ENCODE measurements at places on chromosomes 2 and 18. TPM values are rescaled to one million over a fixed set of nuclear protein-coding genes. Genes with fewer than 3 reads are reported as not detected.

GRCh38 chr2:40448476-40449079 lies 3.3 kb downstream of the SLC8A1 start:
- H3K27ac ChIP-seq: no peak overlapping the region
- no peak overlapping the region for H3K4me3 ChIP-seq
- H3K4me1 ChIP-seq: peaks cover 11% of the 10 kb centered on the region
- H3K36me3 ChIP-seq: no peaks in the 10 kb centered on the region

DNA sequence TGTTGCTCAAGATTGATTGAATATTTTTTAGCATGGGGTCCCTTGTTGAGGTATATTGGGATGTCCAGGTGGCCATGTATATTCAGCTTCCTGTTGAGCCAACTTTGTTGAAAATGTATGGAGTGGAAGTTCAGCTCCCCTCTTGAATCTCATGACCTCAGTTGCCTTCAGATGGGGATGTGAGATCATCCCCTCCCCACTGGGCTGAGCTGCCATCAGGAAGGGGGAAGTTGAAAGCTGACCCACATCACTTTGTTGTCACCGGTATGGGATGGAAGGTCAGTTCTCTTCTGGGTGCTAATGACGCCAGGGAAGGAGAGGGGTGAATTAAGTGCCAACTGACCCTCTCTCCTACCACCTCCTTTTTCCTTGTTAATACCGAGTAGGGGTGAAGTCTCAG lies 33.9 kb downstream of the ACOXL start:
- H3K27me3 ChIP-seq: peaks cover 24% of the 10 kb centered on the region
- H3K4me1 ChIP-seq: peaks cover 15% of the 10 kb centered on the region
- no peak for DNase-seq
- H3K4me3 ChIP-seq: no peak overlapping the region

GRCh38 chr2:160331258-160332025 lies 131.4 kb upstream of the ITGB6 start:
- peaks cover 16% of the 10 kb centered on the region for H3K4me1 ChIP-seq
- no peaks in the 10 kb centered on the region for H3K36me3 ChIP-seq
- H3K27ac ChIP-seq: no peak overlapping the region
- no peaks in the 10 kb centered on the region for H3K27me3 ChIP-seq
- H3K4me3 ChIP-seq: no peak overlapping the region

- no peak overlapping the region for H3K27ac ChIP-seq
- H3K27me3 ChIP-seq: no peaks in the 10 kb centered on the region
- H3K4me3 ChIP-seq: no peak overlapping the region
- no peaks in the 10 kb centered on the region for H3K36me3 ChIP-seq
- no peak for DNase-seq
- no peaks in the 10 kb centered on the region for H3K4me1 ChIP-seq
Observed at GRCh38 chr2:156826341-156826933, 390.3 kb downstream of the GPD2 start.

DNA sequence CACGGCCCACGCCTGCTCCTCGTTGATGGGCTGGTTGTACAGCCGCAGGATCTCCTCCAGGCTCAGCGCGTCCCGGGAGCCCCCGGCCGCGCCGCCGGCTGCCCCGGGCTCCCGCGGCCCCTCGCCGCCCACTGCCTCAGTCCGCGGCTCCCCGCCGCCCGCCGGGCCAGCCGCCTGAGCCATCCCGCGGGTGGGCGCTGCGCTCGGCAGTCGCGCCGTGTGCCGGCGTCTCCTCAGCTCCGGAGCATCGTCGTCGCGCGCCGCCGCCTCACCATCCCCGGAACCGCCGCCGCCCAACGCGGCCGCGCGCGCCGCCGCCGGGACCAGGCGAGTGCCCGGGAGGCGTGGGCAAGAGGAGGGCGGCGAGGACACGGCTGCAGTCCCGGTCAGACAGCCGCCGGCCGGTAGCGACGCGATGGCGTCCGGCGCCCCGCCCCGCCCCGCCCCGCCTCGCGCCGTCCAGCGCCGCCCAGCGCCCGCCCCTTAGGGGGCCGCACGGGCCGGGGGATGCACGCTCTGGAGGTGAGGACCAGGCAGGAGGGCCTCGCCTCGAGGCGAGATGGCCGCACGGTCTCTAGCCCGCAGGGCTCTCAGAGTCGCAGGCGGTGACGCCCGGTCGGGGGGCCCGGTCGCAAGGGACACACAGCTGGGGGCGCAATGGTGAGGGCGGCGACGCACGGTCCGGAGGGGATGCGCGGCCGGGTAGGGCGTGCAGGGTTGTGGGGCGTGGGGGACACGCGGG lies at the start of gene SPIRE1:
TSS of gene SPIRE1 (minus strand) at position 424 of the 742 bp plus-strand sequence. CDS start at position 183, 241 bp downstream.
- peaks cover 4% of the 10 kb centered on the region for H3K27me3 ChIP-seq
- H3K36me3 ChIP-seq: peaks cover 2% of the 10 kb centered on the region
- peaks cover 8% of the 10 kb centered on the region for H3K4me1 ChIP-seq
- peak; percentile 55 for DNase-seq

GRCh38 chr2:170818752-170819470 lies 2.2 kb downstream of the GAD1 start:
- H3K27ac ChIP-seq: no peak overlapping the region
- H3K4me3 ChIP-seq: peak overlapping the region; percentile 66
- no peaks in the 10 kb centered on the region for H3K36me3 ChIP-seq
- peaks cover 26% of the 10 kb centered on the region for H3K4me1 ChIP-seq

DNA sequence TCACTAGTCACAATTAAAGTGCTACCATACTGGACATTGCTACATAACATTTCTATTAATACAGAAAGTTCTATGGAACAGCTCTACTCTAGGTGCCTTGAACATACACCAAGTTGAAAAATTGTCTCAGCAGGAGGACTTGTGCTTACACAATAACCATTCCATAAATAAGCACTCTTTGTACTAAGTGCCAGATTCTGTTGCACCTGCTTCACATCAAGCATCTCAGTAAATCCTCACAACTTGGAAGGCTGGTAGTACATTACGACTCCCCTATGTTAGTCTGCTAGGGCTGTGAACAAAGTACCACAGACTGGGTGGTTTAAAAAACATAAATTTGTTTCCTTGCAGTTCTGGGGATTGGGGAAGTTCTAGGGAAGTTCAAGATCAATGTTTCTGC lies 296.9 kb upstream of the NCKAP5 start:
- H3K27ac ChIP-seq: no peak overlapping the region
- no peak overlapping the region for H3K4me3 ChIP-seq
- peaks cover 5% of the 10 kb centered on the region for H3K4me1 ChIP-seq
- peaks cover 15% of the 10 kb centered on the region for H3K27me3 ChIP-seq
- no peaks in the 10 kb centered on the region for H3K36me3 ChIP-seq

DNA sequence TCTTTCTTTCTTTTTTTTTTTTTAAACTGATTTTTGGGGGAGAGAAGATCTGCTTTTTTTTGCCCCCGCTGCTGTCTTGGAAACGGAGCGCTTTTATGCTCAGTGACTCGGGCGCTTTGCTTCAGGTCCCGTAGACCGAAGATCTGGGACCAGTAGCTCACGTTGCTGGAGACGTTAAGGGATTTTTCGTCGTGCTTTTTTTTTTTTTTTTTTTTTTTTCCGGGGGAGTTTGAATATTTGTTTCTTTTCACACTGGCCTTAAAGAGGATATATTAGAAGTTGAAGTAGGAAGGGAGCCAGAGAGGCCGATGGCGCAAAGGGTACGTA lies 587 bp downstream of the MEIS1 start:
- peak overlapping the region; percentile 96 for H3K27ac ChIP-seq
- H3K4me3 ChIP-seq: peak overlapping the region; percentile 95
- H3K27me3 ChIP-seq: no peaks in the 10 kb centered on the region
- no peak for DNase-seq
- peaks cover 13% of the 10 kb centered on the region for H3K4me1 ChIP-seq

The GAREM2 gene
- 12.1 TPM for total RNA-seq

The GALR1 gene
- total RNA-seq: 4.0 TPM

The RUFY4 gene
- total RNA-seq: not detected

The STPG4 gene
- 0.33 TPM for total RNA-seq

All from progenitor cell of endocrine pancreas (in vitro differentiated cells).